ENCODE measurements at places on chromosomes 5 and 9. TPM values are rescaled to one million over a fixed set of nuclear protein-coding genes. Genes with fewer than 3 reads are reported as not detected.

Gene SV2C
- total RNA-seq: not detected

Gene SMIM15
- 39.3 TPM for total RNA-seq

DNA sequence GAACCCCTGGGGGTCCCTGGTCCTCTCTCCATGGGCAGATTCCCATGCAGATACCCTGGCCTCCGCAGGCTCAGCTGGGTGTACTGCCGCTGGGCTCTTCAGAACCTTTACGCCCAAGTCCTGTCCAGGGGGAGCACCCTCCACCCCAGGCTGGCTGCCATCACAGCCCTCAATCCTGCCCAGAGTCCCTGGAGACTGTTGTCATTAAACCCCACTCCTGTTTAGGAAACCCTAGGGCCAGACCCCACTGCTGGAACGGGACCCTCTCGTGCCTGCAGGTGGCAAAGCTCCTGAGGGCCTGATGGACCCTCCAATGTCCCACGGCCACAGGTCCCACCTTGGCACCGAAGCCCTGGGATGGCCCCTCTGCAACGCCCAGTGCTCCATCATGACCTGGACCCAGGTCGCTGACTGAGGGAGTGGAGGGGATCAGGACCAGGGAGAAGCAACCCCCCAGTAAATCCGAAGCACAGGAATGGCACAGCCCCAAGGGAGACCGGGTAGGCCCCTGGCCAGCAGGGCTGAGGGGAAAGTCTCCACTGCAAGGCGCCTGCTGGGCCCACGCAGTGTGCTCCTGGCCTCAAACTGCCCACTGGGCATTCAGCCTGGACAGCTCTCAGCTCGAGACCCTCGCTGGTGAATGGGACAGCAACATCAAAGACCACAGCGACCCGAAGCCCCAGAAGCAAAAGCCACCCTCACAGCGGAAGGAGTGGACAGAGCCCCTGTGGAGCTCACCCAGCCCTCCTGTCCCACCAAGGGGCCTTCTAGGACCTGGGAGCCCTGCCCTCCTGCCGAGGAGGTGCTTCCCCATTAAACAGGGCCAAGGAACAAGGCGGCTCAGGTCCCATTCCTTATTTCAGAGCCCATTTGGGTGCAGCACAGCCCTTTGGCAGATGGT lies 8.3 kb downstream of the ZDHHC11B start:
- no peak for DNase-seq

GRCh38 chr9:137664676-137665075 lies 45.9 kb downstream of the EHMT1 start:
- peak; percentile 57 for DNase-seq

DNA sequence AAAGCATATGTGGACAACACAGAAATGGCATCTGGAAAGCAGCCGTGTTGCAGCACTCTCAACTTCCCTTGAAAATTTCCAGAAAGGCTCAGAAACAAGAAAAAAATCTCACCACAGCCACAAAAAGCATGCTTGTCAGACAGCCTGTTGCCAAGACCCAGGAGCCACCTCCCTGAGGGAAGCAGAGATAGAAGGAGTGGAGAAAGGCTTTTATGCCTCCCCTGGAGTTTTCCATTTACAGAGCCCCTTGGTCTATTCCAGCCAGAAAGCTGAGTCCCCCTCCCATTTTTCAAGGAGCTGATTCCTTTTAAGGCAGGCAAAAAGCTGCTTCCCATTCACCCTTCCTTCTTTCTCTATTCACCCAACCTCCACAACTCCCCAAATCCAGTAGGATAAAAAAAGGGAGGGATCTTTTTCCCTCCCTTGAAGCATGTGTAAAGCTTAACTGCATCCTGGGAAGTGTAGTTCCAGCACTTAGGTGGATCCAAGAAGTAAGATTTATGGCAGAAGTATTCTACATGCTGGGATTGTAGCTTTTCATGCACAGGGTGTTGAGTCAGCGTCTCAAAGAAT lies 37.1 kb upstream of the PALM2AKAP2 start:
- peak; percentile 64 for DNase-seq

GRCh38 chr9:98599566-98600216 lies 109.0 kb downstream of the GABBR2 start:
- no peak for DNase-seq
